ENCODE measurements at places on chromosomes 12 and 14.

DNA sequence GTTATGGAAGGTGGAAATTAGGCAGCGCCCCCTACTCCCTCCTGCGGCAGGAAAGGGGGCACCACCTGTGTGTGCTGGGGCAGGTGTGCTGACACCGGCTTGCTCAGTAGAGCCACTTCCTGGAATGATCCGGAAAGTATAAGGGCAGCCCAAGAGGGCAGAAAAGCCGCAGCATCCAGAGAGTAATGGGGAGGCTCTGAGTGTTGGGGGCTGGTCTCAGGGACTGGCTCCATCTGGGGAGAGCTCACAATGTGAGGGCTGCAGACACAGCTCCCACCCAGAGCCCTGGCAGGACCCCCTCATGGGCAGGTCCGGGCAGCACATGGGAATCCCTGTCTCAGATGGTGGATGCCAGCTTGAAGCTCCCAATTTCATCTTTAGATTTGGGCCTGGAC, 187.6 kb upstream of the C14orf180 start:
- no peak for DNase-seq

DNA sequence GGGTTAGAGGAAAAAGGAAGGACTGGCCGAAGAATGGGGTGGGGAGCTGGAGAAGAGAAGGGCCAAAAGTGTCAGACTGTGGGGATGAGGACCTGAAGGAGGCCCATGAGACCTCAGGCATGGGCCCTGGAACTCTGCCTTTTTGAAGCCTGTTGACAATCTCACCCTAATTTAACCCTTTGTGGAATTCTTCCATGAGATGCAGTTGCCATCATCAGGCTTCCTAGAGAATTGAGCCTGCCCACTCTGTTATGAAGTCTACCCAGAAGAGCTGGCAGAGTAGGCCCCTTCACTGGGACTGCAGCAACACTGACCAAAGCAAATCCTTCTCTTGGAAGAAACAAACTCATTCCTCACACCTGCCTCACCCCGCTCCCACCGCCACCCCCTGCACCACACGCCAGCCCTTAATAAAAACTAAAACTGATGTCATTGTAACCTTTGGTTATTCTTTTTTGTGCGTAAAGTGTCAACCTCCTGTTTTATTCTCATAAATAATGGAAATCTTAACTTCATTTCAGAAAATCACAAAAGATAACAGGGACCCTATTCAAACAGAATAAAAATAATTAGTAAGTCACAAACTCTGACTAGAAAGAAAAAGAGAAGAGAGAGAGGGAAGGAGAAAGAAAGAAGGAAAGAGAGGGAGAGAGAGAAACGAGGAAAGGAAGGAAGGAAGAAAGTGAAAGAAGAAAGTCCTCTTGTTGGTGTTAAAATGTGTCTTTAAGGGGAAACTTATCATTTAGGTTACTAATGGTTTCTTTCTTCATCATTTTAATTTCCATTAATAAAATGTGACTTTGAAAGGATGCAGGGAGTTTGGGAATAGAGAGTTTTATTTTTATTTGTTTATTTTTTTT, 61.3 kb downstream of the CRADD start:
- DNase-seq, result no peak

DNA sequence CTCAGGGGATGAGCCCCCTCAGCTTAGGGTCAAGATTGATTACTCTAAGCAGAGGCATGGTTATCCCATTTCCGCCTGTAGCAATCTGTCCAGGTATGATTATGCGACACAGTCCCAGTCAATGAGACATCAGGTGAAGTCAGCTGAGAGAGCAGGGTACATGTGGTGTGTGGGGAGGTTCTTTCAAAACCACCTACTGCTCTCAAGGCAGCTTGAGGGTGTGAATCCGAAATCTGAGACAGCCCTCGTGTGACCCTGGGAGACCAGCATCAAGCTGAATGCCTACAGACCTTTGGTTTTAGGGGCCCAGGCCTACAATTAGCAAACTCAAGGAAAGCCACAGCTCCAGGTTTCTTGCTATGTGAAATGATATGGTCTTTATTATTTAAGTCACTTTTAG, 275.7 kb downstream of the ITPR2 start:
- DNase-seq, result no peak

- DNase-seq, result no peak
These were observed 62.3 kb downstream of the R3HDM2 start for GRCh38 chr12:57368349-57369095.

DNA sequence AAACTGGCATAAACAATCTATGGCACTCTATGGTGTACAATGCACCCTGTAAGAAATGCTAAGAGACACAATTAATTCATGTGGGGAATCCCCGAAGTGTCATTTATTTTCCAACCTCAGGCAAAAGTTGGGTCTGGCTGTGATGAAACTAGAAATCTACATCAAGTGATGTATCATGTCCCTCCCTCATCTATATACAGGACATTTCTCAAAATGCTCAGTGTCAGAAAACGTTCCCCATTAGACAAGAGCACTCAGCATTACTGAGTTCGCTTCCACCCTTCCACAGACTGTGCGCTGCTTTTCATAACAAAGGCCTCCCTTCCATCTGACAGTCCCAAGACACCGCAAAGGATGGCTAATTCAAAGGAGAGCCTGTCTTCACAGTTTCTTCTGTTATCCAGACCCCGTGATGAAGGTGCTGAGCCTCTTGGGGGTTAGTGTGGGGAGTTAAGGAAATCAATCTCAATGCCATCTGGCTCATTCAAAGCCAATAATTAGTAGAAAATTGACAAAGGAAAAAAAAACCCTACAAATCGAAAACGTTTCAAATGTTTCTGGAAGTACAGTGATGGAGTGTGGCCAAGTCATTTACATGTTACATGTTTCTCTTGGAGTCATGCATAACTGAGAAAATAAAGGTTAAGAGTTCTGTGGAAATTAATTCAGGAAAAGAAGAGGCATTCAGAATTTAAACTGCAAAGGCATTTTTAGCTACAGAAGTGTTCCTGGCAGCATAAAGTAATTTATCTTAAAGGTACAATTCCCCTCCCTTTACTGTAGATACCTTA, 7.5 kb downstream of the CCDC88C start:
- DNase-seq, result no peak

GRCh38 chr12:55002355-55002754, 17.4 kb upstream of the NEUROD4 start:
- DNase-seq, result no peak

- DNase-seq, result no peak
These were observed 103.8 kb upstream of the ETV6 start for GRCh38 chr12:11545484-11546330.

Data from fibroblast of the conjunctiva (primary cell).